ENCODE measurements at places on chromosomes 7 and 10.

DNA sequence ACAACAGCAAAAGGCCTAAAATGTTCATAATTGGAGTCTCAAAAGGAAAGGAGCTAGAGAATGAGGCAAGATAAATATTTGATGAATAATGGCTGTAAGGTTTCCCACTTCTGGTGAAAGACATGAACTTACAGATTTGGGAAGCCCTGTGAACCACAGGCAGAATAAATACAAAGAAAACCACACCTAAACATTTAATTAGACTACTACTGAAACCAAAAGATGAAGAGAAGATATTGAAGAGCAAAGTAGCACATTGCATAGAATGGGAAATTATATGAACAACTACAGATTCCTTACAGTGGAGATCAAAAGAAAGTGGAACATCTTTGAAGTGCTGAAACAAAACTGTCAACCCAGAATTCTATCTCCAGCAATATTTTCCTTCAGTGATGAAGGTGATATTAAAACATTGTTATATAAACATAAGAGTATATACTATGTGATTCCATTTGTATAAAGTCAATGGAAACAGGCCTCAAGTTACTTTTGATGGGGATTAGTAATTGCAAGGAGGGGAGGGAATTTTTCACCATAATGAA is 191.3 kb upstream of the KAT6B start:
- no peak for DNase-seq

DNA sequence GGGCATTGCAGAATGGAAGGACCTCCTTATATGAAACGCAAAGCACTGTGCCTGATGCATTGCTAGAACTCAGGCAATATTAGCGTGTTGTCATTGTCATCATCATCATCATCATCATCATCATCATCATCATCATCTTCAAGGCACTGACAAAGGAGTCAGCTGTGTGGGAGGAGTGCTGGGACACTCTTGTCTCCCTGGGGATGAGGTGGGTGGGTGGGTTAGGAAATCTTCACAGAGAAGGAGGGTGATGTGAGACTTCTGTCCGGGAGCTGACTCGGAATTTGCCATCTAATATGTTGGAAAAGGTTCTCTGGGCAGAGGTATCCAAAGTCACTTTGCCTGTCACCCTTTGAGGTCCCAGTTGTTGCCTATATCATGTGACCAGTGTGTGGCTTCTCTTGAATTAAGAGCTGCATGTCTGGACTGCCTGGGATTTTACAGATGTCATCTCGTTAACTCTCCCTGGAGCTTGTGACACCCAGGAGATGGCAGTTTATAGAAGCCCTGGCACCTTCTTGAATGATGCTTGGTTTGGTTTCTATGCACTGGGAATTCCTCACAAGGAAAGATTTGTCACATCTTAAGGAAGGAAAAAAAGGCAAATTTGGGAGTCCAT is 7.1 kb downstream of the HTRA1 start:
- peak; percentile 49 for DNase-seq

GRCh38 chr7:95476072-95476847 is 9.5 kb upstream of the ASB4 start:
- DNase-seq, result no peak

GRCh38 chr10:17216217-17216900 is 11.7 kb upstream of the VIM start:
- peak; percentile 99 for DNase-seq

DNA sequence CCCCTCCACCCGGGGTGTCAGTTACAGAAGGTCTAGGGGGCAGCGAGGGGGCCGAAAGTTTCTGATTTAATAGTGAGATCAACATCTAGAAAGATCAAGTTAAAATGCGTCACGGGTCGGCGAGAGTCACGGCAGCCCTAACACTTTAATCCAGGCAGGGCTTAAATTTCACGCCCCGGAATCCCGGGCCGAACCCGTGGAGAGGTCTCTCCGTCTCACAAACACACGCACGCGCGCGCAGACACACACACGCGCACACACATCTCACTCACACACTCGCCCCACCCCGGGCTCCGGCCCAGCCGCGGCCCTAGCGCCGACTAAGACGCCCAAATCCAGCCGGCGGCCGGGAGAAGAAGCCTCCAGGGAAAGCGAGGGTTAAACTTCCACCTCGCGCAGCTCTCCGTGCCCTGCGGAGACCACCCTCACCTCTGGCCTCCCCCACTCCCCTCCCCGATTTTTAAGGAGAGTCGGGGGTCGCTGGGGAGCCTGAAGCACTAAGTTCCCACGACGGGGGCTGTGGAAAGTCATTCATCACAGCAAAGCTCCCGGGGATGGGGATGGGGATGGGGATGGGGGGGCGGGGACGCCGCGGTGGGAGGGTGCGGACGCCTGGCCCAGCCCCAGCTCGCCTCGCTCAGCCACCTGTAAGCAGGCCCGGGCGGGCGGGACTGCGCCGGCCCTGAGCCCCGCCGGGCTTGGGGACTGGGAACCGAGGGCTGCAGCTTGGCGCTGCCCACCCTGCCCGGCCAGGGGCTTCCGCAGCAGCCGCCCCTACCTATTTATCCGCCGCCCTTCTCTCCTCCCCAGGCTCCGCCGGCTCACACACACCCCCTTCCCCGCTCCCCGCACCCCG is 1.6 kb downstream of the PDGFA start:
- DNase-seq, result peak; percentile 49

- DNase-seq, result no peak
These were observed 6.0 kb downstream of the PPIA start for GRCh38 chr7:44802418-44803025.

GRCh38 chr7:108296911-108297310 is 159.3 kb downstream of the NRCAM start:
- no peak for DNase-seq
